IPS-NIHi11 (cell line): ENCODE measurements at places on chromosomes 4 and X.

- DNase-seq = peak; percentile 58
These were observed 16.0 kb upstream of the MID1 start for GRCh38 chrX:10636337-10636736.

DNA sequence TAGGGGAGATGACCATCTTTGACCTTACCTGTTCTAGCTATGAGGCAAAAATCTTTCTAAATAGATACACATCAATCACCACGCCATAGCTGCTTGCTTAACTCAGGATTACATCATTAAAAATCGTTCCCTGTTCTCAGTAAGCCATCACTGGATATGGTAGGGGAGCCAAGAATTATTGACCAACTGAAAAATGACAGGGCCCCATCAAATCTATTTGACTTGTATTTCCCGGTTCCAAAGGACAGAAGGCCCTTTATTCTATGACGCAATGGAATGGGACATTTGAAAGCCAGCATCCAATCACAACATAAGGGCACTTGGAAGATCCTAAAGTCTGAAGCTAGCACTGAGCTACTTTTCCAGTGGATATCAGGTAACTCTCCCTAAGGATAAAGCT is 75.6 kb upstream of the NOCT start:
- DNase-seq = no peak

GRCh38 chr4:78662658-78663057 is 111.1 kb downstream of the ANXA3 start:
- no peak for DNase-seq

- no peak for DNase-seq
These were observed 30.7 kb downstream of the PNMA6E start for GRCh38 chrX:153370293-153371055.

DNA sequence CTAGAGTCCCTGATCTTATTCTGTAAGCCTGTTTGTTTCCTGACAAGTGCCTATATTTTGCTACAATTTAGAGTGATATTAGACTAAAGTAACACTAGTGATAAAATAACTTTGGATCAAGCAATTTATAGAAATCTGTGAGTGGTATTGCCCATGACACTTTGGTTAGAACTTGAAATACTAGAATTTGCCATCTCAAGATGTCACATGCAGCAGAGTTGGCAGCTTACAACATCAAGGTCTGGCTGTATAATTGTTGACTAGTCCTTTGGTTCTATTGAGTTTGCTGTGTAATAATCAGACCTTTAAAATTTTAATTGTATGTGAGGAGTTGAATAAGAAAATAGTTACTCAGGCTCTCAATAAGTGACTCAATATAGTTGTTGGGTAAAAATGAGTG is 167.1 kb downstream of the RAPGEF2 start:
- no peak for DNase-seq

DNA sequence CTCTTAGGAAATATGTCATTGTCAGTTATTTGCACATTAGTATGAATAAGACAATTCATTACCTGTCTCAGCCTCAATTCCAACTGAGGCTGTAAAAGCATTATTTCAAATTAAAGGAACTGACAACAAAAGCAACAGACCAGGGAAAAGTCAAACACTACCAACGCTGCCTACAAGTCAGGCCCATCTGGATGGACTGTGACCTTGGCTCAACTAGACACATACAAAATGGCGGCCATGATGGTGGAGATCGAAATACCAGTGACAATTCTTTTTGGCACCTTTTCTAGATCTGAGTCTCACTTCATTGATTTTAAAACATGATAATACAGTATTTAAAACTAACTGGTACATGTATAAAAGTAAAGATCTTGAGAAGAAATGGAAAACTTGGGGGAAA is 160.7 kb downstream of the DHX15 start:
- DNase-seq = no peak

DNA sequence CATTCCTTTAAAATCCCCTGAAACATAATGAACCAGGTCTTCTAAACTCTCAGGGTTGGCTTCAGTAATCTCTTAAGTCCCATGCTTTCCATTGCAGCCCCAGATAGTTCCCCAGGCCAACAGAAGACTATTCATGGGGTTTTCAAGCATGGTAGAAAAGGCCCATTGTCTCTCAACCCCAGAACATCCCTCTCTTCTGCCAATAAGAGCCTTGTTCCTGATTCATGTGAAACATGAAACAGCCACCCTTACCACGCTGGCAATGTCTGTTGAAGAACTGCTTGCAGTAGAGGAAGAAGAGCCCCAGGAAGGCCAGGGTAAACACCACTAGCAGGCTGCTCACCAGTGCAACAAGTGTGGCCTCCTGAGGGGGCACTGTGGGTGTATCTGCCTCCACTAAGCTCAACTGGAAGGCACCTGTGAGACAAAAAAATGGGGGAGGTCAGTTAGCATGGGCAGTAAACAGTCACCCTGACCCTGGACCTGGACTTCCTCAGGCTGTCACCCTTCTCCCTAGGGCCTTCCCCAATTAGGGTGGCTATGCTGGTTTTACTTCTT is 36.4 kb downstream of the EDA2R start:
- DNase-seq = no peak
